ENCODE measurements at places on chromosomes 3 and 15.

GRCh38 chr3:24386458-24386857 lies 108.2 kb downstream of the THRB start:
- no peak for DNase-seq

DNA sequence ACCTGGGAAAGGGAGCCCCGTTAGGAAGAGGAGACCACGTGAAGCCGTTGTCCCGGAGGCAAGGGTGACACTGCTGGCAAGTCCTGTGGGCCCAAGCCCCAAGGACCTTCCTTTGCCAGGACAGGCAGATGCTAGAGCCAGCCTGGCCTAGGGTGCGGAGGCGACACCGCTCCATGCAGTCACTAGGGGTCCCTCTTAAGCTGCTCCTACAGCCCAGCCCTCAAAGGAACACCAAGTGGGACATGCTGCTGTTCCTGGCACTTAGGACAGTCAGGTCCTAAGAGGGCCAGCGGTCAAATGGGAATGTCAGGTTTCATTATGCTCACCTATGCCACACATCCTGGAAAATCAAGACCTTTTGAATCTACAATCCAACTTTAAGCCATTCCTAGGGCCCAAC lies 59.7 kb downstream of the RPN1 start:
- DNase-seq = peak; percentile 64

DNA sequence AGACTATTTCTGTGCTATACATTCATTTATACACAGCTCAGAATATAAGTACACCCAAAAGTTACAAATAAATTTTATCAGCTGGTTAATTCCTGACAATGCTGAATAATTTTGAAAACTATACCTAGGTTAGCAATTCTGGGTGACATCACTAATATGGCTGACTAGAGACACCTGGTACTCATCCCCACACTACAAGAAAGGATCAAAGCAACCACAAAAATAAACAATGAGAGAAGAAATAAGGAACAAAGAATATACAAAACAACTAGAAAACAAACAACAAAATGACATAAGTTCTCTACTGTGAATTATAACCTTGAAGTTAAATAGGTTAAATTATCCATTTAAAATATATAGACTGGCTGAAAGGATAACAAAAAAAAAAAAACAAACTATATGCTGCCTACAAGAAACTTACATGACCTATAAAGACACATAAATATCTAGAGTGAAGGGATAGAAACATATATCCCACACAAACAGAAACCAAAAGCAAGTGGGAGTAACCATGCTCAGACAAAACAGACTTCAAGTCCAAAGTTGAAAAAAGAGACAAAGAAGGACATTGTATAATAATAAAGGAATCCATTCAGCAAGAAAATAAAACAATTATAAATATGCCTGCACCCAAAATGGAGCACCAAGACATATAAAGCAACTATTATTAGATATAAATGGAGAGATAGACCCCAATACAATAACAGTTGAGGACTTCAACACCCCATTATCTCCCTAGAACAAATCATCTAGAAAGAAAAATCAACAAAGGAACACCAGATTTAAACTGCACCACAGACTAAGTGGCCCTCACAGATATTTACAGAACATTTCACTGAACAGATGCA lies 57.8 kb downstream of the IMPG2 start:
- no peak for DNase-seq

- peak; percentile 69 for DNase-seq
These were observed 1.9 kb downstream of the ATP1B3 start for GRCh38 chr3:141878326-141878725.

GRCh38 chr3:190224863-190225692 lies 97.2 kb downstream of the CLDN1 start:
- DNase-seq = peak; percentile 32

DNA sequence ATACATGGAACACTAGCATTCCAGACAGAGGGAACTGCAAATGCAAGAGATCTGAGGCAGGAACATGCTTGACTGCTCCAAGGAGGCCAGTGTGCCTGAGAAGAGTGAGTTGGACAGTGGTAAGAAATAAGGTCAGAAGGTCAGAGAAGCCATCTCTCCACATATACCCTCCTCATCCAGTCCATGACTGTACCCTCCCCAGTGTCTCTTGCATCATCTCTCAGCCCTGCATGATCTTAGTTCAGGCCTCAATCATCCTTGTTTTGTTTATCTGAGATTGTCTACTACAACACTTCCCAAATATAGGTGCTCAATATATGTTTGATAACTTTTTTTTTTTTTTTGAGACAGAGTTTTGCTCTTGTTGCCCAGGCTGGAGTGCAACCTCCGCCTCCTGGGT lies 5.5 kb upstream of the RSL24D1 start:
- DNase-seq = no peak

GRCh38 chr3:122913539-122914100 lies 113.9 kb downstream of the SEMA5B start:
- DNase-seq = no peak

DNA sequence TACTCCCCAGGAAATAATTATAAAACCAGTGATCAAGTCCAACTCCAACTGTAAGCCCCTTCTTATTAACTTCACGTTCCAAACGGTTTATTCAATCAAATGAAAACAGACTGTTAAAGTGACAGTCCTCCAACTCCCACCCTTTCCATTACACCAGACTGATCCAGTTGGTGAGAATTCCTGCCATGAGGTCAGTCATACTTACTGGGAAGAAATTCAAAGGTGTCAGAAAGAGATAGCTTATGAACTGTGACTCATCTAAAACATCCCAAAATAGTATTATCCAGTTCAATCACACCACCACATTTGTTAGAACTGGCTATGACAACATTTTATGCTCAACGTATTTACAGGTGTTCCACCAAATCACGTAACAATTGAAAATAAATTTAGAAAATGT lies 19.5 kb downstream of the SMARCC1 start:
- DNase-seq = no peak

- DNase-seq = no peak
These were observed 119.6 kb downstream of the ABI3BP start for GRCh38 chr3:100873611-100874010.

DNA sequence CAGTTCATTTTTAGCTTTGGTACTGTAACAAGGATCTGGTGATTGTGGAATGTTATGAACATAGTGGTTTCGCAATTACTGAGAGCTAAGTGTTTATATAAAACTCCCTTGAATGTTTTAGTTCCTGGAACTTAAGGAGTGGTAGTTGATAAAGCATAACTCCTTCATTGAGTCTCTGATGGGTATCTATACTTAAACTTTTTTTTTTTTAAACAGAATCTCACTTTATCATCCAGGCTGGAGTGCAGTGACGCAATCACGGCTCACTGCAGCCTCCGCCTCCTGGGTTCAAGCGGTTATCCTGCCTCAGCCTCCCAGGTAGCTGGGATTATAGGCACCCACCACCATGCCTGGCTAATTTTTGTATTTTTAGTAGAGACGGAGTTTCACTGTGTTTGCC lies 11.3 kb downstream of the PRKCI start:
- peak; percentile 44 for DNase-seq

- peak; percentile 66 for DNase-seq
These were observed 66.4 kb downstream of the XXYLT1 start for GRCh38 chr3:195204360-195205163.

- no peak for DNase-seq
These were observed 760.1 kb upstream of the CFAP20DC start for GRCh38 chr3:59809710-59810444.

DNA sequence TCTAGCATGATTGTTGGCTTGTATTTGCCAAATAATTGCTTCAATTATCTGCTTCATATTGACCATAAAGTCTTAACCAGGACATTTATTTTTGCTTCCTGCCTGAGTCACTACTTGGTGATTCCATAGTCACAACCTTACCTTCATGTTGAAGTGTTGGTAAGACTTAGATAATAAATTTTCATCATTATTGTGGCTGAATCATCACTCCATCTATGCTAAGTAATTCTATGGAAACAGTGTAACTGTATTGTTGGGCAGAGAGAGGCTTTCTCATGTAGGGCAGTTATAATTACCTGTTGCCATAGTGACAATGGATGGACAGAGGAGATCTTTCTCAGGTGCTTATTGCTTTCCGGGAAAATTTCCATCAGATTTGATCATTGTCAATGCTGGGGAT lies 330.7 kb upstream of the LRRC3B start:
- no peak for DNase-seq

DNA sequence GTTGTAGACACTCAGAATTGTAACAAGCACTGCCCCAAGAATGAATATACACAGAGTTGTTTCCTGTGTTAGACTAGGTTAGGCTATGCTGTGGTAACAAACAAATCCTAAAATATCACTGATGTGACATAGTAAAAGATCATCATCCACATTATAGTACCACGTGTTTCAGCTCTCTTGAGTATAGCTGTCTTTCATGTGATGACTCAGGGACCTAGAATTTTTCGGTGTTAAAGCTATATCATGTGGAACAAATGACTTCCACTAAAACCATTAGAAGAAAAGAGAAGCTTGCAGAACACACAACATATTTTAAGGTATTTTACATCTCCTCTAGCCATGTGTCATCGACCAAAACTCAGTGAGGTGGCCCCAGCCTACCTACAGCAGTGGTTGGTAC lies 307.9 kb upstream of the RBMS3 start:
- DNase-seq = no peak

GRCh38 chr3:71583566-71584393 lies at the start of gene FOXP1:
TSS of gene FOXP1 (minus strand) at chr3:71583728. CDS start at chr3:71198381, 385,347 bp downstream.
- peak; percentile 65 for DNase-seq

- DNase-seq = no peak
These were observed 7.5 kb downstream of the COLQ start for GRCh38 chr3:15513810-15514662.

- no peak for DNase-seq
These were observed 29.0 kb downstream of the GYG1 start for GRCh38 chr3:149020196-149020838.

DNA sequence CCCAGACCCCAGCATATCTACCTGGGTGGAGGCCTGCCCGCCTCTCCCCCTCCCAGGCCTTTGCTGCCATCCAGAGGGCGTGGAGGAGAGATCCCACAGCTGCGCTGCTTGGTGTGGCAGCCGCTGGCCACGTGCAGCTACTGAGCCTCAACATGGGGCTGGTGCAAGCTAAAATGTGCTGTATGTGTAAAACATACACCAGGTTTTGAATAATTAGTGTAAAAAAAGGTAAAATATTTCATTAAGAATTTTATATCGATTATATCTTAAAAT lies 95.8 kb downstream of the SEC22A start:
- peak; percentile 14 for DNase-seq

DNA sequence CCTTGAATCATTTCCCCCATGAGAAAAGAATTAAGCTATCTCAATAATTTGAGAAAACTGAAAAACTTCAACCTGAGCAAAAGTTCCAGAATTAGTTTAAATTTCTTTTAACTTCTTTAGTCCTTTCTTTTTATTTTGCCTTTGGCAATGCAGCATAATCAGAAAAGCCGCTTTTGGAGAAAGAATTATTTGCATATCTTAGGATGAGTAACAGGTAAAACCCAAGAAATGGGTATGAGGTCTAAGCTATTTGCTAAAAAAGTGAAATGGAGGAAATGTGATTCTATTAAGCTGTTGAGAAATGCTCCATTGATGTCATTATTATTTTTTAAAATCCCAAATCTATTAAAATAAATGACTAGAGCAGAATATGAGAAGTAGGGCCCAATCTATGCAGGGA lies 1238.3 kb upstream of the GBE1 start:
- no peak for DNase-seq

DNA sequence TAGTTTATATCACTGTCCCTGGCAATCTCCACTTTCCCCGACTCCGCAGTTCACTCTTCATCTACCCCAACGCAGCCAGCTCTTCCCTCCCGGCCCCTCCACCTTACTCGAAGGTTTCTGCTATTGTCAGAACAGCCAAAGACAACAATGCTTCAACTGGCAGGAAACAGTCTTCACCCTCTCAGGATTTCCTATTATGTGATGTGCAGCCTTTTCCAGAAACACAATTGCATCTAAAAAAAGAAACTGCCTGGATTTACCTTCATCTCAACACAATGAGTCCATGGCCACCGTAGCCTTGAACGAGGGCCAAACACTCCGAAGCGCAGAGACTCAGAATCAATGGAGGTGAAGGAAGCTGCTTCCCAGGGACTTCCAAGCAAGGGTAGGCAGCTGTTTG lies 182.1 kb upstream of the TSC22D2 start:
- DNase-seq = no peak

DNA sequence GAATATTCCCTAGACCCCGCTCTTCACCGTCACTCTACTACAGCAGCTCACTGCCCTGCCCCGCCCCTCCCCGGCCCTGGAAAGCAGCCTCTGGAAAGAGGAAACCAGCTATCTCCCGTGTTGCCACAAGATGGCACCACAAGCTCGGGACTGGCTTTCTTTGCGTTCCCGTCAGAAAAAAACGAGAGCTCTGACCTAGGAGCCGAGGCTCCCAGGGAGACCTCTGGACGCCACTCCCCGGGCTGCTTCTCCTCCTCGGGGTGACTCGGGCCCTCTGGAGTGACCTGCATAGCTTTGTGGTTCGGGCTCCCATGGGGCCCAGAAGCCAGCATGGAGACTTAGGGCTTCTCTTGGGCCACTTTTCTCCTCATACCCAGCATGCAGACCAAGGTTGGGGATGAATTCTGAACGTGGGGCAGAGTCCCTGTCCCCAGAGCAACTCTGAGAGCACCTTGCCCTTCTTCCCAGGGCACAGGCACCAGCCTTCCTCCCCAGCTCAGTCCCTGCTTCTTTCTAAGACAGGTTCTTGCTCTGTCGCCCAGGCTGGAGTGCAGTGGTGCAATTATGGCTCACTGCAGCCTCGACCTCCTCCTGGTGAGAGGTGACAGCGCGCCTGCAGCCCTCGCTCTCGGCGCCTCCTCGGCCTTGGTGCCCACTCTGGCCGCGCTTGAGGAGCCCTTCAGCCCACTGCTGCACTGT lies 19.0 kb downstream of the STOML1 start:
- DNase-seq = peak; percentile 97

DNA sequence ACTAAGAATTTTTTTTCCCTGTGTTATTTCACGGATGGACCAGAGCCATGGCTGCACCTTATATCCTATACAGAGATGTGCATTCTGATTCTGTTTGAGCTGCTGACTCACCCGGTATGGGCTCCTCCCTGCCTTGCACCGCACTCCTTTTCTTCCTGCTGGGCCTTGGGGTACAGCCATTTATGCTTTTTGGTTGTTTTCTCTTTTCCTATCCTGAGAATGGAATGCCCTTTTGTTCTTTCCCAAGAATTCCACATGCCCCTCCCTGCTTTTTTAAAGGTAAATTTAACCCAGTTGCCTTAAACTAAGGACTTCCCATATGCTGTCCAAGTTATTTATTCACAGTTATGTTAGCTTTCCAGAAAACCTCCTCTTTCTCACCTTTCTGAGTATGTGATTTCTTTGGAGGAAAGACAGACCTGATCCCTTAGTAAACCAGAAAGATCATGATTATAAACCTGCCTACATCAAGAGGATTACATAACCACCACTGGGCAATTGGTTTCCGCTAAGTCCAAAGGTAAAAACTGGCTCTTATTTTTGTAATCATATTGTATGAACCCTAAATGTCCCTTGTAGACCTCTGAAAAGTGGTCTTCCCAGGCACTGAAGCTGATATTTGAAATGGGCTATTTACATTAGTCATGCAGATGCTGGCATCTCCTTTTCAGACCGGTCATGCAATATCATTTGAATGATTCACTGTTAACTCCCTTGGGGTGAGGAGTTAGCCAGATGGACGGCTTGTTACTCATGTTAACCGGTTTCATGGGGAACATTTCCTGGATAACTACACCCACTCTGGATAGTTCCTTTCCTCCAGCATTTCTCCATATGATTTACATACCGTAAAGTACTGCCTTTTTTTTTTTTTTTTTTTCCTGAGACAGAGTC lies 45.5 kb downstream of the TMOD3 start:
- no peak for DNase-seq

- DNase-seq = peak; percentile 8
These were observed 57.4 kb downstream of the LRTM1 start for GRCh38 chr3:54870423-54870822.

Data from KBM-7 (cell line).